ENCODE measurements at places on chromosomes 4 and X.

- no peak for DNase-seq
These were observed 12.5 kb downstream of the HS3ST1 start for GRCh38 chr4:11416071-11416766.

DNA sequence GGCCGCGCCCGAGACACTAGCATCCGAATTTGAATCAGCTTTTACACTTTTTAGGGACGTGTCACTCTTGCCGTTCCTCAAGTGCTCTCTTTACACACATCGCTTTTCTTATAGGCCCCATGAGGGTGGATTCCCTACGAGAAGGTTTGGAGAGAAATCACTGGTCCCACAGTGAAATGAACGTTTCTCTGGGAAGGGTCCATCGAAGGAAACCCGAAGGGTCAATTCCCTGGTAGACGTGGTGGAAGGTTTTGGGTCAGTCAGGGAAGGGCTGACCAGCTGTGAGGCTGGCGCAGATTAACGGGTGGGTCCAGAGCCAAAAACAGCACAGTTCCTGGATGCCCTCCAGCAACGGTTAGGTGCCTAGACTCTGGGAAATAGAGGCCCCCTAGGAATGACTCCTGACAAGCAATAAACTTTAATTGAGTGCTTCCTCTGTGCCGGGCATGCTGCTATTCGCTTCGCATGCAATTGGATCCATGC lies 35.9 kb downstream of the ETDC start:
- no peak for DNase-seq

- DNase-seq, result no peak
These were observed 2.8 kb upstream of the CHIC2 start for GRCh38 chr4:54067166-54067565.

DNA sequence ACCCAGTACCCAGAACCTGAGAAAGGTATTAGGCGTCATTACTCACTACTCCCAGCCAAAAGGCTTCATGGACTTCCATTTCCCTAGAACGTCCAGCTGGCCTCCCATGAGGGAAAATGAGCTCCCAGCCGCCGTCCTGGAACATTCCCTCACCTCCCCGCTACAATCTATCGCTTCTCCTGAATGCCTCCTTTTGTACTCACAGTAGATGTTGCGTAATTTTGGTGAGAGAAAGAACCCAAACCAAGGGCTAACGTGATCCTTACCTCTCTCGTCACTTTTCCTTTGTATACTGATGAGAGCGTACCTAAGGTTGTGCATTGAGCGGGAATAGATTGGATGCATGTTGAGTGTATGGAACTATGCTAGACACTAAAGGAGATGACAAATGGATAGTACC lies 161.9 kb downstream of the TENM3 start:
- no peak for DNase-seq

- DNase-seq, result no peak
These were observed 569 bp downstream of the ARFIP1 start for GRCh38 chr4:152780267-152780778.

GRCh38 chrX:70554523-70554922 lies 109.9 kb downstream of the DLG3 start:
- no peak for DNase-seq

- no peak for DNase-seq
These were observed 107.3 kb downstream of the JADE1 start for GRCh38 chr4:128916832-128917231.

DNA sequence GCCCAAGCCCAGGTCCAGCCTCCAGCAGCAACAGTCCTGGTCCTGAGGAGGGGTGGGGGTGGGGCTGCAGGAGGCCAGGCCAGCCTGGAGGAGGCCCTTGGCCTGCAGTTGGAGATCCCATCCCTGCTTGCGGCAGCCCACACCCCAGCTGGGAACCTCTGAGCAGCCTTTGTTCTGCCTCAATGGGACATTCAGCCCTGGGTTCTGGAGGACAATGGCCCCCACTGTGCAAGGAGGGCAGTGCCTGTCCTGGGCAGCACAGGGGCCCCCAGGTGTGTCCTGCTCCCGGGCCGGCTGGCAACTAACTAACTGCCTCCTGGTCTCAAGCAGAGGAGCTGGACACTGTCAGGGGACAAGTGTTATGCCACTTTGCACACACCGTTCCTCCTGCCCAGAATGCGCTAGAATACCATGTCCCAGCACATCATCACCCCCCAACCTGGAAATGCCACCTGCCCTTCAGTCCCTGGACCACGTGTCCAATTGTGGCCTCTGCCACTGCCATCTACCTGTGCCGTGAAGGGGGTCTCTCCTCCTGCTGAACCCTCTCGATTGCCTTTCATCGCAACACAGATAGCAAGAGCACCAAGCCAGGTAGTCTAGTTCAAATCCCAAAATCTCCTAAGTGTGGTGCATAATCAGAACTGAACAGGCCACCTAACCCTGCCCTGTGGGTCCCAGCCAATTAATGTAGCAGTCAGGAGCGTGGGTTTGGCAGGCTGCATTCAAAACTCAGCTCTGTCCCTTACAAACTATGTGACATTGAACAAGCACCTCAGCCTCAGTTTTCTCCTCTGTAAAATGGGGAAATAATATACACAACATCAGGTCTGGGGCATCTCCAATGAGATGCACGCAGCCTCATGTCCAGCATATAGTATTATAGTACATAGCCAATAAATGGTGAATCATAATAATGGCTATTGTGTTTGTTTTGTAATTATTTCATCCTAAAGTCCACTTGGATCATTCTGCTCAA lies 8.8 kb downstream of the PPP2R2C start:
- DNase-seq, result no peak

GRCh38 chr4:78770091-78770642 lies 6.0 kb upstream of the BMP2K start:
- no peak for DNase-seq

DNA sequence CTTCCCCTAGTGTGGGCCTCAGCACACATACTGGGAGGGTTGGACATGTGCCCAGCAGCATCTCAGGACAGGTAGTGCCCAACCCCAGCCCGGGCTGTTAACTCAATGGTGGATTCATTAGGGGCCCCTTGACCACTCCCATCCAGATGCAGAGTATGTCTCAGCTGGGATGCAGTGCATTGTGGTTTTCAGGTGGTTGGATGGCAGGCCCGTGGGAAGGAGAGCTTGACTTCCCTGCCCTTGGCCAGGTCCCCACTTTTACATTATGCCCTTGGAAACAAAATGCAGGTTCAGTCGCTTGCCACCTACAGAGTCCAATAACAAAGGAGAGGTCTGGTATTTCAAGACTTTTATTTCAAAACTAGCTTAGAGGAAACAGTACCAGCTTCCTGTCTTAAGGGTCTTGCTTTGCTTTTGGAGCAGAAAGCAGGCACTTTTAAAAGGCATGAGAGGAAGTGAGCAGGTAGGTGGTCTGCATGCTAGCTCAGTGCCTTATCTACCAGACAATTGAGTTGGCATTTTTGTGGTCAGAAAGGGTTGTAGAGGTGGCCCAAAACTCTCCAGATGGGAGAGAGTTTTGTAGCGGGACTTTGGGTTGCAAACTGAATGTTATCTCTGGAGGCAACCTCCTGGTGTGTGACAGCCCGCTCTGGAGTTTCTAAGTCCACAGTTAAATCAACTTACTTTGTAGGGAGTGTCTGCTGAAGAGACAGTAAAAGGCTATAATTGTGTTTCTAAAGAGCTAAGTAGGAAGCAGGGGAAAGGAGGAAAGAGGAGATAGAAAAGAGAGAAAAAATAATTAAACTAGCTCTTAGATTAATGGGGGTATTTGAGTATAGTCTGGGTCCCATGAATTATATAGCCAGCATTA lies 171.0 kb downstream of the GALNTL6 start:
- DNase-seq, result no peak
